ENCODE measurements at places on chromosomes 12 and 14.

- no peak for DNase-seq
These were observed 1231.7 kb upstream of the TMEM132C start for GRCh38 chr12:127035011-127035879.

DNA sequence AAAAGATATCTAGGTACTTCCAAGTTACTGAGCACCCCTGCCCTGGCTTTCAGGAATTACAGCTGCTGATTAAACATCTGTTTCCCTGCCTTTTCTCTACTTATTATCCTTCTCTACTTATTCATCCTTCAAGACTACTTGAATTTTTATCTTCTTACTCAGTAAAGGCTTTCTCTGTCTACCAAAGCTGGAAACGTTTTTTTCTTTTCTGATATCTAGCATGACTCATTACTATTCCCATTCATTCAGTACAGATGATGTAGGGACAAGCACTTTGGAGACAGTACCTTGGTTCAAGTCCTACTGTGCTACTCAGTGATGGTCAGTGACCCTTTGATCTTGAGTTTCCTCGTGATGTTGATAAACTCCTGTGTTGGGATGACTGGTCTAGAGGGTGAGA lies 848.7 kb downstream of the NRXN3 start:
- DNase-seq, result no peak

GRCh38 chr14:68660495-68660894 lies 132.4 kb downstream of the ZFP36L1 start:
- DNase-seq, result no peak

GRCh38 chr12:132389526-132390286 lies 60.3 kb upstream of the GALNT9 start:
- no peak for DNase-seq

DNA sequence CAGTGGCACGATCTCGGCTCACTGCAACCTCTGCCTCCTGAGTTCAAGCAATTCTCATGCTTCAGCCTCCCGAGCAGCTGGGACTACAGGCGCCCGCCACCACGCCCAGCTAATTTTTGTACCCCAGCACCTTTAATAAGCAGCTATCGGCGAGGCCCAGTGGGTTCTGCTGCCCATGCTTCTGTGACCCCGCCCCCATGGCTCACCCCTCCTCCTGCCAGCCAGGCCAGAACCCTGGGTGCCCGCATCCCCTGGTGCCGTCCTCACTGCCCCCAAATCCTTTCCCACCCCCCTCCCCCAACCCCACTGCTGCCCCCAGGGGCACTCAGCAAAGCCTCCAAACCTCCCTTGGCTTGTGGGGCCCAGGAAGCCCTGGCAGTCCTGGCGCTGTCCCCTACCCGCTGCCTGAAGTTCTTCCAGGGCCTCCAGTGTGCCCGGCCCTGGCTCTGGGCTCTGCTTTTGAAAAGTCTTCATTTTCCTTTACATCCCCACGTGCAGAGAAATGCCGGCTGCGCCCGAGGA lies 14.5 kb downstream of the BAG5 start:
- DNase-seq, result no peak

DNA sequence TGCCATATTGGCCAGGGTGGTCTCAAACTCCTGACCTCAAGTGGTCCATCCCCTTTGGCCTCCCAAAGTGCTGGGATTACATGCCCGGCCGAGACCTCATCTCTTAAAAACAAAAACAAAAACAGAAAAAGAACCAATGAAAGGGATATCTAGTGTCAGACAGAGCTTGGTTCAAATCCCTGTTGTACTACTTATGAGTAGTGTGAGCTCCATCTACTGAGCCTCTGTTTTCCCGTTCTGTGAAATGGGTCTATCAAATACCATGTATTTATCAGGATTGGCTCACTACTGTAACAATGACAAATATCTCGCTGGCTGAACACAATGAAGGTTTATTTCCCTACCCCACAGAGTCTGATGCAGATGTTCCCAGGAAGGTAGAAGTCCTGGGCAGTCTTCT lies 36.9 kb upstream of the HNF1A start:
- DNase-seq, result no peak

- no peak for DNase-seq
These were observed 62.6 kb upstream of the NTF3 start for GRCh38 chr12:5369298-5369697.

GRCh38 chr12:43826681-43827080 lies 9.2 kb upstream of the TMEM117 start:
- no peak for DNase-seq

GRCh38 chr12:42481368-42481767 lies 108.2 kb downstream of the PRICKLE1 start:
- no peak for DNase-seq

- DNase-seq, result no peak
These were observed 4.8 kb upstream of the AEBP2 start for GRCh38 chr12:19434538-19434937.

GRCh38 chr12:110686294-110686903 lies 2.5 kb downstream of the HVCN1 start:
- DNase-seq, result no peak

- DNase-seq, result no peak
These were observed 1.4 kb upstream of the ARID2 start for GRCh38 chr12:45727980-45728629.

DNA sequence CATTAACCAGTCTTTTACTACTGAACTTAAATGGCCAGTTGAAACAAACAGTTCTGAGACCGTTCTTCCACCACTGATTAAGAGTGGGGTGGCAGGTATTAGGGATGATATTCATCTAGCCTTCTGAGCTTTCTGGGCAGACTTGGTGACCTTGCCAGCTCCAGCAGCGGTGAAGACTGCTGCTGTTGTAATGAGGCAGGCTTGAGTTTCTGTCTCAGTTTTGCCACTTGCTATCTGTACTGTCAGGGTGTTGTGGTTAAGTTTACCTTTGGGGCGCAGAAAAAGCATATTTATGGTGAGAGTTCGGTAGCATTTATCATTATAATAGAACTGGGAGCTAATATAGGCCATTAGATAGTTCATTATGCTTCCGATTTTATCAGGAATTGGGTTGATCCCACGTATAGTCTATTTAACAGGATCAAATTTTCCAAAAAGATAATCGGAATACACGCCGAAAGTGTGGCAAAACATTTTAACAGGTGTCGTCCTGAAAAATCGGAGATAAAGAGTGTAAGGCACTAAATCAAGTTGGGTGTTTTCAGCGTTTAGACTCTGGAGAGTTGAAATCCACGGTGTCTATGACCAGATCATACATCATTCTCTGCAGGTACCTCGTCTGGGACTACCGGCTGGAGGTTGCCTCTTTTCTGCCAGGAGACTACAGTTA lies 688 bp upstream of the NECAP1 start:
- peak; percentile 29 for DNase-seq
